Activated CD4-positive, alpha-beta memory T cell treated with anti-CD3 and anti-CD28 coated beads, Interleukin-2, amount 10 ng/mL, durations not matched to agents 7 days and 5 days (primary cell): ENCODE measurements at places on chromosomes 2 and 18. TPM values are rescaled to one million over a fixed set of nuclear protein-coding genes. Genes with fewer than 3 reads are reported as not detected.
A peak's percentile ranks its signal among the peaks of the same experiment; 100 is the strongest.

Gene IL36B
- not detected for total RNA-seq

Gene UNC80
- not detected for total RNA-seq

DNA sequence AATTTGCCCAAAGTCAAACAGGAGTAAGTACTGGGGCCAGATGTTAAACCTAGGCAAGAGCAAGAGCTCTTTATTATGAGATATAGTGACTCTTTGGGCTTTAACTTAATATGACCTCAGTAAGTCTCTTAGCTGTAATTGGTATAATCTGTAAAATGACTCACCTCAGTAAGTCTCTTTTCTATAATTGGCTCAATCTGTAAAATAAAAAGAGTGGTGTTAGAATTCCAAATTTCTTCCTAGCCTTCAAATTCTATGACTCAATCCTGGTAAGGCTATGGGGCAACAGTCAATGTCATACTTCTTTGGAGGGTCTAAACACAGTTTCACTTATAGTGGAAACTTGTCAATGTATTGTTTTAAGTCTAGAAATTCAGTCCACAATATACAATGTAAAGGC, 1608.9 kb upstream of the PIK3C3 start:
- H3K4me3 ChIP-seq, result no peak overlapping the region
- DNase-seq, result no peak
- H3K36me3 ChIP-seq, result no peaks in the 10 kb centered on the region
- H3K4me1 ChIP-seq, result no peaks in the 10 kb centered on the region
- H3K27me3 ChIP-seq, result no peaks in the 10 kb centered on the region

Gene IL1RL2
- not detected for total RNA-seq

Gene PROM2
- 0.15 TPM for total RNA-seq

DNA sequence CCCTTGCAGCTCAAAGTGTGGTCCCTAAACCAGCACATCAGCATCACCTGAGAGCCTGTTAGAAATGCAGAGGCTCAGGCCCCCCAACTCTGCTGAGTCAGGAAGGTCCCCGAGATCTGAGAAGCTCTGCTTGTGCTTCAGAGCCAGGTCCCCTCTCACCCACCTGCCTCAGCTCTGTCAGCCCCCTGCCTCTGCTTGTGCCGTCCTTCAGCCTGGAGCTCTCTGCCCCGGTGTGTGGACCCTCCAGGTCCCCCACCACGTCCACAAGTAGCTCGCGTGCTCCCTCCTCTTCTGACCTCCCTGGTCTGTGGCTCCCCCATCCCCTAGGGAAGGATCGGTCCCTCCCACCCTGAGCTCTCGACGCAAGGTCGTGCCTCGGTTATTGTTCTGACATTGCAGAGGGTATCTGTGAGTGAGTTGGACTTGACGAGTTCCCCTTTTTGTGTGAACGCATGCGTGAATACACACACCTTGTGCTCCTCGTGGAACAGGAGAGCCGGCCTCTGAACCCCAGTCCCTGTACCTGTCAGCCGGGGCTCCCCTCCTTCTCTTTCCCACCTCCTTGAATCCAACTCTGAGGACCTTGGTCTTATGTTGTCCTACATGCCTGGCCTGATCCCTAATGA, 75.5 kb upstream of the TAF1B start:
- no peaks in the 10 kb centered on the region for H3K36me3 ChIP-seq
- H3K4me1 ChIP-seq, result peaks cover 48% of the 10 kb centered on the region
- H3K27me3 ChIP-seq, result no peaks in the 10 kb centered on the region
- H3K27ac ChIP-seq, result no peak overlapping the region
- no peak overlapping the region for H3K4me3 ChIP-seq

Gene SGO2
- total RNA-seq, result 45.3 TPM

Gene CCNYL1
- total RNA-seq, result 6.1 TPM

- peaks cover 66% of the 10 kb centered on the region for H3K36me3 ChIP-seq
- peak overlapping the region; percentile 63 for H3K4me3 ChIP-seq
- no peaks in the 10 kb centered on the region for H3K27me3 ChIP-seq
- peaks cover 68% of the 10 kb centered on the region for H3K4me1 ChIP-seq
- DNase-seq, result no peak
Observed at GRCh38 chr2:224941960-224942359, 100.3 kb downstream of the DOCK10 start.

GRCh38 chr2:71934595-71935261, 212.9 kb downstream of the CYP26B1 start:
- no peaks in the 10 kb centered on the region for H3K36me3 ChIP-seq
- no peaks in the 10 kb centered on the region for H3K4me1 ChIP-seq
- H3K27ac ChIP-seq, result no peak overlapping the region
- no peak overlapping the region for H3K4me3 ChIP-seq
- DNase-seq, result no peak

DNA sequence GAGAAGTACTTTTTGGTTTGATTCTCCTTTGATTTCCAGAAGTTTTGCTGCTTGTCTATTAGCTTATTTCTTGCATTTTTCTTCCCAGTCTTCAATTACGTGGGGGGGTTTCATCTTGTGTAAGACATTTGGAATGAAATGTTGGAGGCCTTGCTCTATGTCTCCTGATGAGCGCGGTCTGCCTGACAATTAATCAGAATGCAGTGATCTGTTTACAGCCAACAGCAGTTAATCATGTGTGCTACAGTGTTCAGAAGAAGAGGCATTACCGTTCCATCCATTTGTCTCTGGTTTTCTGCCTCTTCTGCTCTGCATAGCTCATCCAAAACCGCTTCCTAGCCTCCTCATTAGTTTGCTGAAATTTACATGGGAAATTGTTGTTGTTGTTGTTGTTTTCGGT, 134.4 kb upstream of the ST6GAL2 start:
- H3K36me3 ChIP-seq, result no peaks in the 10 kb centered on the region
- DNase-seq, result no peak
- H3K4me3 ChIP-seq, result no peak overlapping the region

Gene DSG1
- total RNA-seq, result not detected

Gene RNF144A
- total RNA-seq, result 21.0 TPM
